ENCODE measurements at places on chromosomes 3 and 15. TPM values are rescaled to one million over a fixed set of nuclear protein-coding genes. Genes with fewer than 3 reads are reported as not detected.

The XCR1 gene
- 0.07 TPM for total RNA-seq

The RAB27A gene
- 12.1 TPM for total RNA-seq

The STAC gene
- 2.8 TPM for total RNA-seq

The SLC28A2 gene
- total RNA-seq = not detected

The MST1R gene
- 0.26 TPM for total RNA-seq

The GATA2 gene
- total RNA-seq = 62.0 TPM

The ALDH1A2 gene
- 96.8 TPM for total RNA-seq

The KLHL40 gene
- not detected for total RNA-seq

DNA sequence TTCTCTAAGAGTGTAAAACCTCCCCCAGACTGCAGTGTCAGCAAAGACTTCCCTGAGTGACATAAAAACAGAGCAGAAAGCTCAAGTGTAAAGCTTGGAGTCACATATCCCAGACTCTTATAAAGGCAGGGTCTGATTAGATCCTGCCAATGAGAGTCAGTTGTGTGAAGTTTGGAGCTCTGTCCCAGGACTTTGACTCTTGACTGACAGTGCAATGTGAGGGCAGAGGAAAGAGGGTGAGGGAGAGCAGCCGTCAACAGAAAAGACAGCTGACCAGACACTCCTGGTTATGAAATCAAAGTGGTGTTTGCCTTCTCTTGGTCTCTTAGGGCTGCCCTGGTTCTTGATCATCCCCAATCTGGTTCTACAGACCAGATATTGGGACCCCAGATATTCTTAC, 393.2 kb downstream of the ERC2 start:
- DNase-seq = no peak
- H3K4me1 ChIP-seq = no peaks in the 10 kb centered on the region
- H3K27ac ChIP-seq = no peak overlapping the region
- H3K4me3 ChIP-seq = no peak overlapping the region
- H3K36me3 ChIP-seq = no peaks in the 10 kb centered on the region

GRCh38 chr3:66747696-66748095, 246.9 kb upstream of the LRIG1 start:
- H3K27me3 ChIP-seq = no peaks in the 10 kb centered on the region
- H3K27ac ChIP-seq = no peak overlapping the region
- no peak overlapping the region for H3K4me3 ChIP-seq
- no peaks in the 10 kb centered on the region for H3K4me1 ChIP-seq
- DNase-seq = no peak

- H3K27ac ChIP-seq = no peak overlapping the region
- DNase-seq = no peak
- H3K4me3 ChIP-seq = no peak overlapping the region
- H3K36me3 ChIP-seq = no peaks in the 10 kb centered on the region
Measured at GRCh38 chr3:41330465-41330864, 131.2 kb downstream of the CTNNB1 start.

GRCh38 chr15:41333026-41333562, 413 bp downstream of the NUSAP1 start:
- no peak for DNase-seq
- peak overlapping the region; percentile 75 for H3K27ac ChIP-seq
- H3K27me3 ChIP-seq = no peaks in the 10 kb centered on the region
- H3K4me1 ChIP-seq = no peaks in the 10 kb centered on the region

- H3K27ac ChIP-seq = no peak overlapping the region
- no peak overlapping the region for H3K4me3 ChIP-seq
- DNase-seq = no peak
- no peaks in the 10 kb centered on the region for H3K27me3 ChIP-seq
- no peaks in the 10 kb centered on the region for H3K36me3 ChIP-seq
Measured at GRCh38 chr3:19456738-19457137, 308.4 kb downstream of the KCNH8 start.

DNA sequence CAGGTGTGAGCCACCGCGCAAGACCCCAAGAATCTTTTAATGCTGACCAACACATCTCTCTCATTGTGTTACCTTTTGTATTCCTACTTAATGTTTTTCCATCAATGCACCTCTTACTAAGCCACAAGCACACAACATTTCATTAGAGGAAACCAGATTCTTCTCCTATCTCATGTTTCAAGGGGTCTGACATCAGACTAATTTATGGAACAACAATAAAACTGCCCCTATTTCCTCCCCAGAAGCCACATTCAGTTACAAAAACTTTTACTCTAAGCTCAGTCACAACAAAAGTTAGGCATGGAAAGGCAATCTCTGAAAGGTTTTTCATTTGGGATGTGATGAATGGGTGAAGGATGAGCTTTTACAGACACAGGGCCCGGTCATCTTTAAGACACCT, 251.8 kb downstream of the MAGI1 start:
- H3K36me3 ChIP-seq = no peaks in the 10 kb centered on the region
- no peaks in the 10 kb centered on the region for H3K27me3 ChIP-seq
- H3K4me1 ChIP-seq = no peaks in the 10 kb centered on the region

DNA sequence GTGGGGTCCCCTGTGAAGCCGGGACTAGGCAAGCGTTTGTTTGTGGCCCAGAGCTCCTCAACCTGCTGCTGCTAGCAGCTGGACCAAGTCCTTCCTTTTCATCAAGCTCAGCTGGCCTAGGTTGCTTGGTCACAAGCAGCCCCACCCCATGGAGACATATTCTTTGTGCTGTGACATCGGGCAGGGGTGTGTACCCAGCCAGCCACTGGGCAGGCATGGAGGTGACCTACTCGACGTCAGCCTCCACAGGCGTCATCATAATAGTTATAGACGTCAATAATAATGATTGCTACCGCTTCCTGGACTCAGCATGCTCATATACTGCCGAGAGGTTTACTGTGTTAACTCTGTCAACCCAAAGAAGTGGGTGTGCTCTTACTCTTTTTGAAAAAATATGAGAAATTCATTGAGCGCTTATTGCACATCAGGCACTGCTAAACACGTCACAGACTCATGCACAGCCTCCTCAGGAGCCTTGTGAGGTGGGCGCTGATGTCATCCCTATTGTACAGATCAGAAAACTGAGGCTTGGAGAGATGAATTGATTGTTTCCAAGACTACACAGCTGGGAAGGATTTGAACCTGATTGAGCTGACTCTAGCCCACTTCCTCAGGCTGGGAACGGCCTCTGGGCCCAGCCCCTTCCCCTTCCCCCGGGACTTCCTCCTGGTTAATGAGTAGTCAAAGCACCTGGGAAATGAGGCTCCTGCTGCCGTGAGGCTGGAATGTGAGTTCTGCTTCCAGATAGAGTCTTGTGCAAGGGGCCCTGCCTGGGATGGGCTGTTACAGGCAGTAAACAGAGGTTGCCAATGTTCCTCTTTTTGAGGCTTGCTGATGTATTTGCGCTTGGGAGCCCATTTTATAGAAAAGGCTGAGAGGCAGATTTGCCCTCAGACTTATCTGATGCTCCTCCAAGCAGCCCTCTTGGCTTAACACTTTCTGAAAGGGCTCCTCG, 16.2 kb downstream of the SLC6A6 start:
- H3K4me3 ChIP-seq = no peak overlapping the region
- DNase-seq = no peak
- no peaks in the 10 kb centered on the region for H3K36me3 ChIP-seq

- DNase-seq = no peak
- no peak overlapping the region for H3K4me3 ChIP-seq
- H3K4me1 ChIP-seq = no peaks in the 10 kb centered on the region
- no peaks in the 10 kb centered on the region for H3K36me3 ChIP-seq
Measured at GRCh38 chr3:66996696-66997095, 1.4 kb upstream of the KBTBD8 start.

DNA sequence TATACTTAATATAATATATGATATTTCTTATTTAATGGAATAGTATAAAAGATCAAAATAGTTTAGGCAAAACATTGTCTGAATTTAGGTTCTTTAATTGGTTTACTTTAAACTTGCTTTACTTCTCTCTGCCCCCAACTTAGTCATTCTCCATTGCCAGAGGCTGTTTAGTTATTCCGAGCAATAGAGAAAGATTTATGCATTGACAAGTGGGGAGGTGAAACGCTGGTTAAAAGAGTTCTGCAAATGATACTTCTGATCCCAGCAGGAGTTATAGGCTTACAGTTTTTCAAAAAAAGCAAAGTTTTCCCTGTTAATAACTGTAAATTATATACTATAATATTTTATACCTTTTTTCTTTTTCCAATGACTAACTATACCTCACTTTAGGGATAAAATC, 145.4 kb downstream of the EPHA3 start:
- H3K4me1 ChIP-seq = no peaks in the 10 kb centered on the region
- no peak overlapping the region for H3K27ac ChIP-seq
- no peak for DNase-seq

DNA sequence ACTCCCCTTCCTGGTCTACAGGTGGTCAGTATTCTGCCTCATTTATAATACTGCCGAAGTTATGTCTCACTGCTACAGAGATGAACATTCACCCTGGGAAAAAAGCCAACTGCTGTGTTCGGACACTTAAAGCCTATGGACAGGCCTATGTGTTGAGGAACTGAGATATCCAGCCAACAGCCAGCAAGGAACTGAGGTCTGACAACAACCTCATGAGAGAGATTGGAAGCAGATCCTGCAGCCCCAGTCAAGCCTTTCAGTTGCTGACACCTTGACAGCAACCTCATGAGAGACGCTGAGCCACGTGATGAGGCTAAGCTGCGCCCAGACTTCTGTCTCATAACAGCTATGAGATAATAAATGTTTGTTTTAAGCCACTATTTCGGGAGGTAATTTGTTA, 18.2 kb upstream of the FHIT start:
- H3K4me1 ChIP-seq = no peaks in the 10 kb centered on the region
- H3K4me3 ChIP-seq = no peak overlapping the region
- H3K27ac ChIP-seq = no peak overlapping the region
- H3K27me3 ChIP-seq = no peaks in the 10 kb centered on the region
- no peaks in the 10 kb centered on the region for H3K36me3 ChIP-seq
- no peak for DNase-seq

DNA sequence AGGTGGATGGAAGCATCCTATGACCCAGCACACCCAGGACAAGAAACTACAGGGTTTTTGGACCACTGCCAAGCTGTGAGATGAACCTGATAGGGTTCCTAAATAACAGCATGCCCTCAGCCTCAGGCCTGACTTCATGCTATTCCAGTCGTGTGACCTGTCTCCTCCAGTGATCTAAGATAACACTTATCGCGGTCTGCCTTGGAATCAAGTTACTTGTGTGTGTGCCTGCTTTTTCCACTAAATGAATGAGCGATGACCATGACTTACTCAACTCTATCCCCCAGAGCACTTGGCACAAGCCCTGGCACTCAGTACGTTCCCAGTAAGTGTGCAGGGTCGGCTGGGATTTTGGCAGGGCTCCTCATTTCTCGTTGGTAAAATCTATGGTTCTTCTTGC, 172.7 kb upstream of the TP63 start:
- H3K4me1 ChIP-seq = no peaks in the 10 kb centered on the region
- H3K27ac ChIP-seq = no peak overlapping the region
- DNase-seq = no peak
- no peaks in the 10 kb centered on the region for H3K36me3 ChIP-seq

DNA sequence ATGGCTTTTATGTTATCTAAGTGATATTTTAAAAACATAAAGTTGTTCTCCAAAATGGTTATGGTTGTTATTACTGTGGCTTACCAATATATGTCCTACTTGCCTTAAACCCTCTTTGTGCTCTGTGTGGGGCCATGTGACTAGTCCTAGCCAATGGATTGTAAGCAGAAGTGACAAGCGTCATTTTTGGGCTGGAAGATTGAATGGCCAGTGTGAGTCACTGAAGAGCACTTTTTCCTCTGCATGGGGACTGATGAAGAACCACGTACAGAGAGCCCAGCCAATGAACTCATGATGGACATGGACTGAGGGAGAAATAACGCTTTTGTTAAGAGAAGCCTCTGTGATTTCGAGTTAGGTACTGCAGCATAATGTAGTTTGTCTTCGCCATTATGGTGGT, 332.7 kb downstream of the EDEM1 start:
- no peaks in the 10 kb centered on the region for H3K4me1 ChIP-seq
- H3K27me3 ChIP-seq = no peaks in the 10 kb centered on the region
- H3K4me3 ChIP-seq = no peak overlapping the region
- H3K36me3 ChIP-seq = no peaks in the 10 kb centered on the region
- no peak for DNase-seq

GRCh38 chr15:57281321-57281720, 95.0 kb upstream of the CGNL1 start:
- no peaks in the 10 kb centered on the region for H3K4me1 ChIP-seq
- no peak overlapping the region for H3K27ac ChIP-seq
- no peaks in the 10 kb centered on the region for H3K27me3 ChIP-seq
- no peak for DNase-seq
- H3K36me3 ChIP-seq = no peaks in the 10 kb centered on the region

DNA sequence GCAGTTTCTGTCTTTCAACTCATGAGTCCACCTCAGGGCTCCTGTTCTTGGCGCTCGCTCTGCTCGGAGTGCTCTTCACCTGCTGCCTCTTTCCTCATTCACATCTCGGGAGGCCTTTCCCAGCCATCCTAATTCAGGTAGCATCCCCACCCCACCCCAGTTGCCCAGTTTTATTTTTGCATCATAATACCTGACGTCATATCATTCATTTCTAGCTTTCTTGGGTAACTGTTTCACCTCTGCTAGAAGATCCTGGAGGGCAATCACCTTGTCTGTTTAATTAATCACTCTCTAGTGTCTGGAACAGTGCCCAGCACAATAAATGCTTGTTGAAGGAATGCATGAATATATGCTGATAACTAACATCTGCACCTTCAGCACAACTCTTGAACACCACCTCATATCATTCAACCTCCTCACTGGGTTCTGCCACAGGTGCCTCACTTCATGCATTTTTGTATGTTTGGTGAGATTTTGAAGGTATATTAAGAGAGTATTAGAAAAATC, 7.6 kb downstream of the NUSAP1 start:
- H3K36me3 ChIP-seq = no peaks in the 10 kb centered on the region

DNA sequence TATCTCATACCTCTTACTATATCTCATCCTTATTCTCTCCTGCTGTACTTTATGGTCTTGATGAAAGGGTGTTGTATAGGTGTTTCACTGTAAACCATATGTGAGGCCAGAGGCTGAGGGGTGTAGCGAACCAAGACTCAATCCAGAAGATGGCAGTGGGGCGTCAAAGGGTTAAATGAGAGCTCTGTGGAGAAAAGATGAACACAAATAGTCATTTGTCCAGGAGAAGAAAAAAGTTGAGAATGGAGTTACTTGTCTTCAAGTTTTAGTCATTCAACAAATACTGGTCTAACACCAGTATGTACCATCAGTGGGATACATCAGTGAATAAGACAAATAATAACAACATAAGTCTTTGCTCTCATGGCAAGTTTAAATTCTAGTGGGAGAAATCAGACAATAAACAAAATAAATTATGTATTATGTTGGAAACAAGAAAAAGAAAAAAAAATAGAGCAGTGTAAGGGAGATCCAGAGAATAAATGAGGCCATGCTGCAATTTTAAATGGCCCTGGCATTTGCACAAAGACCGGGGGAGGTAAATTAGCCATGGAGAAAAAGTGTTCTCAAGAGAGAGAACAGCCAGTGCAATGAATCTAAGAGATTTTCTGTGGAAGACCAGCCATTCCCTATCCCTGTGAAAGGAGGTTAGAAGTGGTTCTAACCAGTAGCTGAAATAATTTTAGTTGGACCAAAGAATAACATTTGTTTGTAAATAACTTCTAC, 77.0 kb upstream of the UMPS start:
- H3K36me3 ChIP-seq = no peaks in the 10 kb centered on the region
- no peak for DNase-seq
- no peaks in the 10 kb centered on the region for H3K4me1 ChIP-seq
- H3K27ac ChIP-seq = no peak overlapping the region
- H3K27me3 ChIP-seq = no peaks in the 10 kb centered on the region

Data from uterus (tissue), 4 donors.